Stimulated activated CD8-positive, alpha-beta memory T cell treated with anti-CD3 and anti-CD28 coated beads, Interleukin-4, amount 100 ng/mL, for 1 hour (primary cell): ENCODE measurements at places on chromosomes 3 and 15.

GRCh38 chr15:56533731-56534403 is 68.9 kb upstream of the MNS1 start:
- DNase-seq, result no peak

DNA sequence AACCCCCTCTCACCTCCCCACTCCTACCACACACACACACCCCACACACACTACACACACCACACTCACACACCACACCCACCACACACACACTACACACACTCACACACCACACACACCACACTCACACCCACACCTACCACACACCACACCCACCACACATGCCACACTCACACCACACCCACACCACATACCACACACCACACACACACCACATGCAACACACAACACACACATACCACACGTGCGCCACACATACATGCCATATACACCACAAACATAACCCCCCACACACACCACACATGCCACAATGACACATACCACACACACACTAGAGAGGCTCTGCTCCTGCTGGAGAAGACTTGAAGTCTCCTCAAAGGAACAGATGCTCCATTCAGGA is 5.9 kb upstream of the ITPKA start:
- no peak for DNase-seq

DNA sequence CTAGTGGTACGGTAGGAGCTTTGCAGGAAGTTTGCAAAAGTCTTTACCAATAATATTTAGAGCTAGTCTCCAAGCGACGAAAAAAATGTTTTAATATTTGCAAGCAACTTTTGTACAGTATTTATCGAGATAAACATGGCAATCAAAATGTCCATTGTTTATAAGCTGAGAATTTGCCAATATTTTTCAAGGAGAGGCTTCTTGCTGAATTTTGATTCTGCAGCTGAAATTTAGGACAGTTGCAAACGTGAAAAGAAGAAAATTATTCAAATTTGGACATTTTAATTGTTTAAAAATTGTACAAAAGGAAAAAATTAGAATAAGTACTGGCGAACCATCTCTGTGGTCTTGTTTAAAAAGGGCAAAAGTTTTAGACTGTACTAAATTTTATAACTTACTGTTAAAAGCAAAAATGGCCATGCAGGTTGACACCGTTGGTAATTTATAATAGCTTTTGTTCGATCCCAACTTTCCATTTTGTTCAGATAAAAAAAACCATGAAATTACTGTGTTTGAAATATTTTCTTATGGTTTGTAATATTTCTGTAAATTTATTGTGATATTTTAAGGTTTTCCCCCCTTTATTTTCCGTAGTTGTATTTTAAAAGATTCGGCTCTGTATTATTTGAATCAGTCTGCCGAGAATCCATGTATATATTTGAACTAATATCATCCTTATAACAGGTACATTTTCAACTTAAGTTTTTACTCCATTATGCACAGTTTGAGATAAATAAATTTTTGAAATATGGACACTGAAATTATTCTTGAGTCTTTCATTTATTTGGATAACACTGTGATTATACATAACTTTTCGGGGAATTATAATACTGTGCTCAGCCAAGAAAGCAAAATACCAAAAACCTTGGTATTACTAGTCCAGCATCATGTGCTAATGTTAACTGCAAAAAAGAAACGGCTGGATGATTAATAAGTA is 2.2 kb downstream of the SOX2 start:
- DNase-seq, result no peak

GRCh38 chr15:59966262-59966661 is 37.8 kb upstream of the FOXB1 start:
- DNase-seq, result no peak

DNA sequence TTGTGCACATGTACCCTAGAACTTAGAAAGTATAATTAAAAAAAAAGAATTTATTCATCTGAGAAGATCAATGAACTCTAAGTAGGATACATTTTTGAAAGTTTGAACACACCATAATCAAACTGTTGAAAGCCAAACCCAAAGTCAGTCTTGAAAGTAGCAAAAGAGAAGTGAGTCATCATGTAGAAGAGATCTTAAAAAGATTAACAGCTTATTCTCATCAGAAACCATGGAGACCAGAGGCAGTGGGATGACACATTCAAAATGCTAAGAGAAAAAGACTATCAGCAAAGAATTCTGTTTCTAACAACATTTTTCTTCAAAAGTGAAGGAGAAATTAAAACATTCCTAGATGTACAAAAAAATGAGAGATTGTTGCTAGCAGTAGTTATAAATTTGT is 60.7 kb downstream of the TIMP4 start:
- DNase-seq, result no peak

DNA sequence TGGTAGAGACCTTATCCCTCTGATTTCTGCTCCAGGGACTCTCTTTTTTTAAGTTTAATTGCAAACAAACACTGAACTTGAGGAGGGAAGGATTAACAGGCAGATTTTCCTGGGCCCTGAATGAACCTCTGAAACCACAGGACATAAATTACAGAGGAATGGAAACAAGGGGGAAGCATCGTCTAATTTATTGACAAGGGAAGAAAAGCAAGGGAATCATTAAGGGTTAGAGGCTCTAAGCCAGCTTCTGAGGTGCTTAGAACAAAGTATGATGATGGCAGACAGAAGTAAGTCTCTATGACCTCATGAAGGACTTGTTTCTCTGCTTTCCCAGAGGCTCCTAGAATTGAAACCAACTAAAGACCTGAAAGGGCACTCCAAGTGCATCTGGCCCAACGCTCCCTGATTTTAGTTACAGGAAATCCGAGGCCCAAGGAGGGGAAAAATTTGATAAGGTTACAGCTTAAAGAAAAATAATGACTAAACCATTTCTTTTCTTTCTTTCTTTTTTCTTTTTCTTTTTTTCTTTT is 244.7 kb upstream of the NR2E3 start:
- DNase-seq, result no peak

- no peak for DNase-seq
Measured at GRCh38 chr3:64163019-64163754, 62.1 kb downstream of the PRICKLE2 start.

DNA sequence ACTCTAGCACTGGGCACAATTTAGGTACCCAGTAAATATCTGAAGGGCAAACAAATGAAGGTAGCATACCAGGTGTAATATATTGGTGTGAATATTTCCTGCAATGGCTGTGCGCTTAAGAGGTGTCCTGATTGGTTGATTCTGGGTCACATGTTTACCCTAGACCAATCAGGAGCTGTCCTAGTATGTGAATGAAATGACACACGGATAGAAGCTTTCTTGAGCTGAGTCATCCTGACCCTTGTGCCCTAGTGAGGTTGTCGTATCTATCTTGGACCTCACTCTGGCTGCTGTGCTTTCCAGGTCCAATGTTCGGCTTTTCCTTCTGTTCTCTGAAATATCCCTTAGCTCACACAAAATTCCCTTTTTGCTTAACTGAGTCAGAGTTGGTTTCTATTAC is 58.1 kb upstream of the FOXP1 start:
- no peak for DNase-seq

DNA sequence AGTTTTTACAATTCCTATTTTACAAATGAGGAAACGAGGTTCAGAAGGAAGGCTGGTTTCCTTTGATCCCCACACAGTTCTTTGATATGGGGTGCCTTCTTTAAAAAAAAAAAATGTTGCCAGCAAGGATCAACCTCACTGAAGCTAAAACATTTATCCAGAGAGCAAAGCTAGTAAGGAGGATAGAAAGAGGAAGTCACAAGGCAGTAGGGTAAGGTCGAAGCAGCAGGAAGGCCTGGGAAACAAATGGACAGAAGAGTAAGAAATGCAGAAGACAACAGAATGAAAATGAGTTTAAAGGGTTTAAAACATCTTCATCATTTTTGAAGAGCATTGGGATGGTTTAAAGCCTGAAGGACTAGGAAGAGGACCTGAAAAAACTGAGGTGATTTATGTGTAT is 30.6 kb upstream of the CP start:
- DNase-seq, result no peak

DNA sequence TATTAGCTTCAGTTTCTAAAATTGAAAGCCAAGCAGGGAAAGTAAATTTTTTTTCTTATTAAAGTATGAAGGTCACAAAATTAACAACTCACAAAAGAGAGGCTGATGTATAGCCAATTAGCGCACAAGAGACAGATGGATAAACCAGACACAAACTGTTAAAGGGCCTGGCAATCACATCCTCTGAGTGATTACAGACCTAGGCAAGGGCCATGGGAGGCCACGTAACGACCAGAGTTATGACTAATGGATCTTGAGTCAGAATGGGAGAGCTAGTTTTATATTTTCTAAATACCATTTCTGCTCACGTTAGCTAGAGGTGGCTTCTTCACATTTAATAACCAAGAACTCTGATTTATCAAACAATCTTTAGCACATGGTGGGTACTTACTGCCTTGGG is 17.8 kb upstream of the SCAMP5 start:
- DNase-seq, result no peak

- no peak for DNase-seq
Measured at GRCh38 chr3:116069024-116069423, 376.3 kb downstream of the LSAMP start.

DNA sequence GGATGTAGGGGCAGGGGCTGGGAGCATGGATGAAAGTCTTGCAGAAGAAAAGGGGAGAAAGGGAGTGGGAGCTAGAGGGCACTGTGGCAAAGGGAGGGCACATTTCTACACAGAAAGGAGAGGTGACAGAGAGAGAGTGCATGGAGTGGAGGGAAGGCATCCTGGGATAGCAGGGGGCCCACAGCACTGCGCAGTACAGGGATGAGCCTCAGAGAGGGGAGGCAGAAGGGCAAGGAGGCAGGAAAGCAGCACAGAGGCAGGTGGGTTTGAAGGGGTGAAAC is 5.4 kb downstream of the STOML1 start:
- DNase-seq, result no peak

DNA sequence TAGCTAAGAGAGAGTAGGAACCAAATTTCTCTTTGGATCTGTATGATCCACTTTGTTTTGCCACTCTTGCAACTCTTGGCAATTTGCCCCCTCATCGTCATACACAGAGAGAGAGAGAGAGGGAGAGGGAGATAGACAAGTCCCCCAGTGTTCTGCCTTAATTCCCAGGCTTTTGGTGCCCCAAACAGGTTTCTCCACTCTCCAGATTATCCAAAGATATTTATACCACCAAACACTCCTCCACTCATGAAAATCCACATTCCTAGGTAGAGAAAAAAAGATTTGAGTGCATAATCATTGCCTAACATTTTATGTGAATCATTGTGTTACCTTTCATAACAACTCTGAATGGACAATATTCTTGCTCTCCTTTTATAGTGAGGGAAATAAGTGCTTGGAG is 15.3 kb downstream of the ACP3 start:
- DNase-seq, result no peak
